ENCODE measurements at places on chromosomes 6 and 20. TPM values are rescaled to one million over a fixed set of nuclear protein-coding genes. Genes with fewer than 3 reads are reported as not detected.

Gene SMOC2
- not detected for total RNA-seq

Gene SIRPD
- total RNA-seq = not detected

Gene KIF25
- total RNA-seq = not detected

DNA sequence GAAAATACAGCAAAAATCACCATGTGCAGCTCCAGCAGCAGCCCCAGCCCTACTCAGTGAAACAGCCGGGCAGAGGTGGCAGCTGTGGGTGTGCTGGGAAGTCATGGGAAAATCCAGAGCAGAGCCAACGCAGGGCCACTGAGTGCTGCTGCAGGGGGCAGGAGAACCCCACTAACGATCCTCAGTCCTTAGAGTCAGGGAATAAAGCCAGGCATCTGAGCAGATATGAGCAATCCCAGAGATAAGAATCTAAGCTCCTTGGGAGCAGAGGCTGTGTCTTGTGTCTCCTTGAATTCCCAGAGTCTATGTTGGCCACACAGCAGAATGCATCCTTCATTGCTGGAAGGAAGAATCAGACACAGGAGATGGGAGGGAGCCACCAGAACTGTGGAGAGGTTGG lies 493.1 kb upstream of the MAP3K7 start:
- no peaks in the 10 kb centered on the region for H3K27me3 ChIP-seq

GRCh38 chr6:62217866-62218265 lies 68.2 kb downstream of the KHDRBS2 start:
- no peak for DNase-seq
- H3K27me3 ChIP-seq = no peaks in the 10 kb centered on the region
- no peaks in the 10 kb centered on the region for H3K4me1 ChIP-seq
- H3K27ac ChIP-seq = no peak overlapping the region
- H3K36me3 ChIP-seq = no peaks in the 10 kb centered on the region

- no peaks in the 10 kb centered on the region for H3K27me3 ChIP-seq
- no peaks in the 10 kb centered on the region for H3K36me3 ChIP-seq
- H3K27ac ChIP-seq = no peak overlapping the region
- peaks cover 7% of the 10 kb centered on the region for H3K4me1 ChIP-seq
Measured at GRCh38 chr20:58688414-58688813, 4.2 kb upstream of the NPEPL1 start.

GRCh38 chr6:30013291-30013922 lies 47.7 kb upstream of the POLR1H start:
- peaks cover 1% of the 10 kb centered on the region for H3K27me3 ChIP-seq
- no peak overlapping the region for H3K27ac ChIP-seq
- H3K4me3 ChIP-seq = no peak overlapping the region
- H3K4me1 ChIP-seq = no peaks in the 10 kb centered on the region

GRCh38 chr6:2264932-2265331 lies 19.5 kb upstream of the GMDS start:
- no peak overlapping the region for H3K4me3 ChIP-seq
- no peaks in the 10 kb centered on the region for H3K36me3 ChIP-seq
- no peaks in the 10 kb centered on the region for H3K27me3 ChIP-seq
- H3K27ac ChIP-seq = no peak overlapping the region
- H3K4me1 ChIP-seq = no peaks in the 10 kb centered on the region

Gene IBTK
- total RNA-seq = 18.3 TPM

GRCh38 chr6:143233554-143234285 lies 173.0 kb downstream of the AIG1 start:
- no peaks in the 10 kb centered on the region for H3K4me1 ChIP-seq
- no peak overlapping the region for H3K27ac ChIP-seq
- no peaks in the 10 kb centered on the region for H3K36me3 ChIP-seq
- no peaks in the 10 kb centered on the region for H3K27me3 ChIP-seq
- DNase-seq = no peak

- no peaks in the 10 kb centered on the region for H3K4me1 ChIP-seq
- no peaks in the 10 kb centered on the region for H3K27me3 ChIP-seq
- no peak overlapping the region for H3K27ac ChIP-seq
- H3K4me3 ChIP-seq = no peak overlapping the region
- DNase-seq = no peak
- no peaks in the 10 kb centered on the region for H3K36me3 ChIP-seq
Measured at GRCh38 chr6:154320181-154320580, 36.4 kb downstream of the IPCEF1 start.

Gene ZBTB9
- total RNA-seq = 3.8 TPM

GRCh38 chr6:12278915-12279314 lies 11.2 kb upstream of the EDN1 start:
- no peak overlapping the region for H3K4me3 ChIP-seq
- H3K36me3 ChIP-seq = no peaks in the 10 kb centered on the region
- H3K27ac ChIP-seq = no peak overlapping the region
- DNase-seq = no peak
- H3K4me1 ChIP-seq = no peaks in the 10 kb centered on the region

GRCh38 chr20:45347936-45348778 lies at the start of gene SDC4:
TSS of gene SDC4 (minus strand) at chr20:45348424. CDS start at chr20:45348384, 40 bp downstream.
- H3K27me3 ChIP-seq = no peaks in the 10 kb centered on the region
- H3K36me3 ChIP-seq = no peaks in the 10 kb centered on the region
- H3K4me3 ChIP-seq = peak within 1 kb of the TSS; percentile 31
- DNase-seq = peak; percentile 30
- H3K4me1 ChIP-seq = peaks cover 20% of the 10 kb centered on the region

DNA sequence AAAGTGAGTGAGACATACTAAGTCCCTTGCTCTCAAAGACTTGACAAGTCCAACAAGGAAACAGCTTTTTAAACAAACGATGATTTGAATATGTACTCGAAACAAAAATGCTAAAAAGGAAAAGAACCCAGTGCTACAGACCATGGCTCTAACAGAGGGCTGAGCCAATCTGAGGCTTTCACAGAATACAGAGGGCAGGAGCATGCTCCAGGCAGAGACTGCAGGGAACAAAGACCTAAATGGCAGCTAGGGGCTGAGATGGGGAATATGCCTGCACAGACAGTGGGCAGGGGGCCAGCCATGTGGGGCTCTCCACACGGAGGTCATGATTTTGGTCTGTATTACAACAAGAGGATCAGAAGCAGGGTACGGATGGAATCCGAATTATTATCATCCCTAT lies 31.1 kb upstream of the C6orf118 start:
- no peak for DNase-seq
- H3K36me3 ChIP-seq = no peaks in the 10 kb centered on the region
- no peak overlapping the region for H3K27ac ChIP-seq
- no peaks in the 10 kb centered on the region for H3K27me3 ChIP-seq
- no peak overlapping the region for H3K4me3 ChIP-seq
- H3K4me1 ChIP-seq = no peaks in the 10 kb centered on the region

DNA sequence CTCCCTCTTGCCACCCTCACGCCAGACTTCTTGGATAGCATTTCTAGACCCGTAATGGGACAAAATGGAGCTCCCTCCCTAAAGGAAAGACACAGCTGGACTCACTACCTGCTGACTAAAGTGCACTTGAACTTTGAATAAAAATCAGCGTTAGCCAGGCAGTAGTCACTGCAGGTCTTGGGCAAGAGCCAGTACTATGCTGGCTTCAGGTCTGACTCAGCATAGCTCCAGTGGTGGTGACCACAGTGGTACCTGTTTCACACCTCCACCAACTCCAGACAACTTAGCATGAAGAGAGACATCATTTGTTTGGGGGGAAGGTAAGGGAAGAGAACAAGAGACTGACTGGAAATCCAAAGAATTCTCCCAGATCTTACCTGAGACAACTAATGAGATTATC lies 906.8 kb downstream of the GRIK2 start:
- H3K27ac ChIP-seq = no peak overlapping the region
- H3K4me3 ChIP-seq = no peak overlapping the region
- no peaks in the 10 kb centered on the region for H3K4me1 ChIP-seq
- no peaks in the 10 kb centered on the region for H3K27me3 ChIP-seq
- H3K36me3 ChIP-seq = no peaks in the 10 kb centered on the region

GRCh38 chr6:28864326-28864923 lies 59.4 kb downstream of the TRIM27 start:
- H3K27ac ChIP-seq = peak overlapping the region; percentile 39
- H3K4me1 ChIP-seq = peaks cover 32% of the 10 kb centered on the region
- H3K4me3 ChIP-seq = peak overlapping the region; percentile 81
- H3K36me3 ChIP-seq = no peaks in the 10 kb centered on the region
- DNase-seq = no peak

Gene CALHM5
- total RNA-seq = 0.05 TPM

Gene SLCO4A1
- total RNA-seq = 0.59 TPM

- no peak for DNase-seq
- no peak overlapping the region for H3K27ac ChIP-seq
- H3K27me3 ChIP-seq = no peaks in the 10 kb centered on the region
- H3K4me1 ChIP-seq = no peaks in the 10 kb centered on the region
Measured at GRCh38 chr6:130602151-130602770, 224.9 kb upstream of the SMLR1 start.

GRCh38 chr6:14276667-14277404 lies 159.3 kb downstream of the CD83 start:
- no peaks in the 10 kb centered on the region for H3K36me3 ChIP-seq
- H3K27ac ChIP-seq = peak overlapping the region; percentile 72
- DNase-seq = no peak
- H3K27me3 ChIP-seq = no peaks in the 10 kb centered on the region

Gene CDH26
- 2.0 TPM for total RNA-seq

DNA sequence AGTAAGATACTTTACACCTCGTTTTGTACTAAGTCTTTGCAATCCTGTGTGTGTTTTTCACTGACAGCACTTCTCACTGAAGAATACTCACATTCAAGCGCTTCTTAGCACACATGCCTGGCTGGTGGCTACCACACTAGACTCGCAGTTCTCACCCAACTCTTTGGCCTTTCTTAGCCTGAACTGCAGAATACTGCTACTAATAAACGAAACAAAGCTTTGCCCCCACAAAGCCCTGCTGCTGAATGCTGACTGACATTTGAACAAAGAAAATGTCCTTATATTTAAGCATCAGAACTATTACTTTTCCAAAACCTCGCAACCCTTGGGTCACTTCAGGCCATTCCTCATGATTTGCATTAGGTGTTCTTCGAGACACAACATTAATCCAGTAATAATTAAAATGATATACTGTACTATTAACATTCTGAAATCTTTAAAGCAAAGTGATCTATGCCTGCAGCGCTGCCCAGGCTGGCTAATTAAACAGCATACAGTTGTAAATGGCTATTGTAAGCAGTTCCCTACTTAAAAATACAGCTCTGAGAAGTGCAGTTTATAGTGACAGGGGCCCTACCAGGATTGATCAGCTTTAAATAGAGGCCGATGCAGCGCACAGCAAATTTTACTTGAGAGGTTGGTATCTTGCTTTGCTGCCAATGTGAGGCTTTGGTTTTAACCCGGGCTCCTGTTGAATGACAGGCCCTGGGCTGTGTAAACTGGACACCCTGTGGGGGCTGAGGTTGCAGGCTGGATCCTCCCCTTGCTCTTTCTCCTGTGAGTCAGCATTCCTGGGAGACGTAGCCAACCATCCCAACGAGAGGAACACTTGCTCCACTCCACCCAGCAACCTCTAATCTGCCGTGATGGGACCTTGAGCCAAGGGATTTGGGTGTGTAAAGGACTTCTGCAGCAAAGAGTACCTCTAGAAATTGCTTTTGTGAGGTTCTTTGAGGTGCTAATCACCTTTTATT lies 899.0 kb downstream of the TFAP2A start:
- H3K4me3 ChIP-seq = no peak overlapping the region
- H3K27ac ChIP-seq = no peak overlapping the region
- no peak for DNase-seq
- H3K36me3 ChIP-seq = no peaks in the 10 kb centered on the region
- no peaks in the 10 kb centered on the region for H3K27me3 ChIP-seq

Gene EYA4
- total RNA-seq = not detected

GRCh38 chr6:139824864-139825263 lies 450.4 kb upstream of the CITED2 start:
- H3K4me1 ChIP-seq = no peaks in the 10 kb centered on the region
- H3K27ac ChIP-seq = no peak overlapping the region
- DNase-seq = no peak
- no peak overlapping the region for H3K4me3 ChIP-seq
- H3K36me3 ChIP-seq = no peaks in the 10 kb centered on the region

DNA sequence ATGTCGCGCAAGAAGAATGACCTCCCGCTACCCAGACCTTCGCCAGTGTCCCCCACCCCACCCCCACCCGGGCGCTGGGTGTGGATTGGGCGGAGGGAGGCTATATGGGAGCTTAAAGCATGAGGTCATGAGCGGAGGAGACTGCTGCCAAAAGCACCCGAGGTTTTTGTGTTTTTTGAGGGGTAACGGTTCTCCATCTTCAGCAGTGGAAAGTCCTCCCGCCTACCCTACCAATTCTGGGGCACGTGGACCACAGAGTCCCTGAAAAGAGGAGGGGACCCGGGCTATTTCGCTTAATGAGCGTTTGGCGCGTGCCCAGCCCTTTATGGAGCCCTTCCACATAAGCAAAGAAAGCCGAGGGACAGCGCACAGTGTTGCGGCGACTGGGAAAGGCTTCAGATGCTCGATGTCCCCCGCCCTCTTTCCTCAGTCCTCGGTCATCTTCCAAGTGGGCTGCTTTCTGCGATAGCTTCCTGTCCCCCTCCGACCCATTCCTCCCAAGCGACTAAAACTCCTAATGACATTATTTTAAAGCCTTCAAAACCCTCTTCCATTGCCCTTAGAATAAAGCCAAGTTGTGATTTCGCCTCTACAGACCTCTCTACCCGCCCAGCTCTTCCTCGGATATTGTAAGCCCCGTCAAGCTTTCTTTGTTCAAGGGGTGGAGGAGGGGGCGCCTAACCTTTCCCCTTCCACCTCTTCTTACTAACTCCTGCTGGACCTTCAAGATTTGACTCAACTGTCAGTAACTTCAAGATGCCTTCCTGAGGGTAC lies 2.1 kb upstream of the TRERF1 start:
- no peaks in the 10 kb centered on the region for H3K27me3 ChIP-seq
- H3K4me1 ChIP-seq = peaks cover 29% of the 10 kb centered on the region
- peak; percentile 49 for DNase-seq
- H3K4me3 ChIP-seq = peak overlapping the region; percentile 65
- no peak overlapping the region for H3K27ac ChIP-seq

All from natural killer cell (primary cell).